D721Med (cell line): ENCODE measurements at places on chromosomes 4 and X.

- DNase-seq = no peak
Measured at GRCh38 chr4:183746305-183747229, 87.5 kb downstream of the TRAPPC11 start.

DNA sequence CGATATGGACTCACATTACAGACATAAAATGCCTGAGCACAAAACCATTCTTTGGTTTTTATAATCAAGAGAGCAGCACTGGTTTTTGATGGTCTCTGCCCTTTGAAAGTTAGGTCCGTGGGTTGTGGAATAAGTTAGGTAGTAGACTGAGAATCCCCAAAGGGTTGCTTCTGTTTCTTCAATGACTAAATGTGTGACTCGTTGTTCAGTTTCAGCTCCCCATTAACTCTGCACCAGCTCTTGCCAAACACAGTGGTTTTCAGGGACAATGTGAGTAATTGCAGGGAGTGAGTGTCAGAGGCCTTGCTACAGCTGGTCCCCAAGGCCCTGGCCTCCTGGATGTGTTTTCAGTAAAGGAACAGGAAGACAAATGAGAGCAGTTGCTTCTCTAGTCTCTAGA lies 24.8 kb downstream of the SMIM20 start:
- no peak for DNase-seq

DNA sequence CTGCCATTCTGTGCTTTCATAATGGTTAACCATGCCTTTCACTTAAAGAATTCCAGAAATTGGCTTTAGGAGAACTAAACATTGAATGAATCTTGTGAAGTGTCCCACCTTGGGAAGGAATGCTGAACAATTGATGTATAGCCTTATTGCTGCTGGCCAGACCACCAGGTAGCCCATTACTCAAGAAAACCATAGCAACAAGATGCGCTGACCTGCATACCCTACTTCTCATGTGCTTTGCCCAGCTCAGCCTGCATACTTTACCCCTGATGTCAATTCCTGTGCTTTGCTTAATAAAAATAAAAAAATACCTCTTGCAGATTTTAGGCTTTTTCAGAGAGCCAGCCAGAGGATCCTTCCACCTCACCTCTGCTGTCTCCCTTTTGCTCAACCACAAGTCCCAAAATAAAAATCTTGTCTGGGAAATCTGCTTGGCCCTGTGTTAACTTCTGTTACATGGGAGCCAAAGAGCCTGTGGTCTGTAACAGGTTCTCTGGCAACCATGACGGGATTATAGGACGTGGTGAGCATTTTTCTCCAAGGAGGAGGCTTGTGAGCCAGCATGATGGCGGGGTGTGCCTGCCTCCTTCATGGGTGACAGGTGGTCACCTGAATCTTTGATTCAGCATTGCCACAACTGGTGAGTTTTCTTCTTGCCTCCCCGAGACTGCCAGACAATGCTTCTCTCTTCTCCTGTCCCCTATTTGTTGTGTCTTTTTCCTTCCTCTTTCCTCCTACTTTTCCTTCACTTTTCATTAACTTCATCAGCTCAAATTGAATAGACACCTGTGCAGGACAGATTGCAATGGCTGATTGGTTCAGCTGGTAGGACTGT lies 106.8 kb downstream of the ARSJ start:
- no peak for DNase-seq

DNA sequence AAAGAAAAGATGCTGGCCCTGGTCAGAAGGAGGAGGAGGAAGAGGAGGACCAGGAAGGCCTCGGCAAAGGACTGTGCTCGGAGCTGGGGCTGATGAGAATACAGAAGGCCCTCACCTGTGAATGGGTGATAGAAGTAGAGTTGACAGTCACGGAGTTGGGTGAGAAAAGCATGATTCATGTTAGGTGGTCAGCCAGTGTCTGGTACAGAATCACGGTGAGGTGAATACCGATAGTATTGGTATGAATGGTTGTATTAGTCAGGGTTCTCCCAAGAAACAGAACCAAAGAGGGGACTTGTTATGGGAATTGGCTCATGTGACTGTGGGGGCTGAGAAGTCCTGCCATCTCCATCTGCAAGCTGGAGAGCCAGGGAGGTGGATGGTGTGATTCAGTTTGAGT lies 32.5 kb upstream of the FAM156A start:
- no peak for DNase-seq

- DNase-seq = no peak
Measured at GRCh38 chr4:146155152-146155724, 20.3 kb upstream of the LSM6 start.

DNA sequence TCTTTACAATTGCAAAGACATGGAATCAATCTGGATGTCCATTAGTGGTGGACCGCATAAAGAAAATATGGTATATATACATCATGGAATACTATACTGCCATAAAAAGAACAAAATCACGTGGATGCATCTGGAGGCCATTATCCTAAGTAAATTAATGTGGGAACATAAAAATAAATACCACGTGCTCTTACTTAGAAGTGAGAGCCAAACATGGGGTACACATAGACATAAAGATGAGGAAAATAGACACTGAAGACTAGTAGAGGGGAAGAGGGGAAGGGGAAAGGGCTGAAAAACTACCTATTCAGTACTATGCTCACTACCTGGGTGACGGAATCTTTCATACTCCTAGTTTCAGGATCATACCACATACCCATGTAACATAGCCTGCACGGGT lies 179.3 kb upstream of the TECRL start:
- no peak for DNase-seq

DNA sequence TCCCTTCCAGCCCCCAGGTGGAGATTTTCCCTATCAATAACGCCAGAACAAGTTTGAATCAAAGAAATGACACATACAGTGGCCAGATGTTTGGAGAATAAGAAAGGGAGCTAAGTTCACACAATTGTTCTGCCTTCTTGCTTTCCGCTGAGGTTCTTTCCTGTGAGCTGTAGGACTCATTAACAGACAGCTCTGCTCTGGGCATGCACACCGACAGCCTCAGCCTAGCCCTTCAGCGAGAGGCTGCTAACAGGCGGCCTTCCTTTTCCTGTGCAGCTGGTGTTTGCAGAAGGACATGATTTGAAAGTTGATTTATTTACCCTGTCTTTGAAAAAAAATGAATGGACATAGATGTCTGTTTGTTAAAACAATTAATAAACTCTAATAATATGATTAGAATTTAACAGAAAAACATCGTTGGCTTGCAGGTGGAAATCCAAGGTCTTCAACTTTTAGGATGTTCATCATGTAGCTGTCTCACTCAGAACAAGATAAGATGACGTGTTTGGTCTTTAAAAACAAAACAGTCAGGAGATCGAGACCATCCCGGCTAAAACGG lies 183.3 kb downstream of the KDR start:
- DNase-seq = no peak

DNA sequence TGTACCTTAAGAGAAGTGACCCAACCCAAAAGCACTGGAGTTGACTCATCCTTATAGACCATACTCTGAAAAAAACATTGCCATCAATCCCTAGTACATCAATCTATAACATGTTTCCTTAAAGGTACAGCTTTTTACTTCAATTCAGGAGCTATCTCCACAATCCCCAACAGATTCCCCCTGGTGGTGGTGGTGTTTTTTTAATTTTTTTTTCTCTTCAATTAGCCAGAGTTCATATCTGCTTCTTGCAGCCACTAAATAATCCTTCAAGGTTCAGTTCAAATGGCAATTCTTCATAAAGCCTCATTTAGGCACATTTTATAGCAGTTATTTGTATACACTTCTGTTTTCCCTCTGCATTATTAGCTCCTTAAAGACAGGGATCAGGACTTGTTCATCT lies 60.7 kb upstream of the KDR start:
- DNase-seq = no peak

DNA sequence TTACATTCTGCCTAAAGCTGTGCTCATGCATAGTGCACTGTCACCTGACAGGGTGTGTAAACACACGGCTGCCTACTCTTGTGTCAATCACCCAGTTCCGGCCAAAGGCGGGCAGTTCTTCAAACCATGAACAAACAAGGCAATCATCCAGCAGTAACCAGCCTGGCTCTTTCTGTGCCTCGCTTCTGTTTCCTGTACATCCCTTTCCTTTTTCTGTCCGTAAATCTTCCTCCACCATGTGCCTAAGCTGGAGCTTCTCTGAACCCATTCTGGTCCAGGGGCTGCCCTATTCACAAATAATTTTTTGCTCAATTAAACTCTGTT lies 60.8 kb upstream of the CBR4 start:
- DNase-seq = no peak

GRCh38 chr4:139509727-139510410 lies 46.1 kb downstream of the SETD7 start:
- DNase-seq = no peak

DNA sequence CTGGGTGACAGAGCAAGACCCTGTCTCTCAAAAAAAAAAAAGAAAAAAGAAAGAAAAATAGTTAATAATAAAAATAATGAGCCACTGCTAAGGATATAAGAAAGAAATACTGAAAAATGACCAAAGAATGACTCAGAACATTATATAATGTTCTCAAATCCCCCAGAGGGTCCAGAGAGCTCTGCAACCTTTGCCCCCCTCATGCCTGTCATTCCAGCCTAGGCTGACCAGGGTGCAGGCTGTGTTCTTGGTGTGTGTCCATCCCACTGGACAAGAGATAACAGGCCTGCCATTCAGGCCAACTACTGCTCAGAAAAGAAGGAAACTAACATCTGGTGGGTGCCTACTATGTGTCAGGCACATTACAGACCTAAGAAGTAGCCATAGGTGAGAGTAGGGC lies 72.7 kb upstream of the EDNRA start:
- no peak for DNase-seq

DNA sequence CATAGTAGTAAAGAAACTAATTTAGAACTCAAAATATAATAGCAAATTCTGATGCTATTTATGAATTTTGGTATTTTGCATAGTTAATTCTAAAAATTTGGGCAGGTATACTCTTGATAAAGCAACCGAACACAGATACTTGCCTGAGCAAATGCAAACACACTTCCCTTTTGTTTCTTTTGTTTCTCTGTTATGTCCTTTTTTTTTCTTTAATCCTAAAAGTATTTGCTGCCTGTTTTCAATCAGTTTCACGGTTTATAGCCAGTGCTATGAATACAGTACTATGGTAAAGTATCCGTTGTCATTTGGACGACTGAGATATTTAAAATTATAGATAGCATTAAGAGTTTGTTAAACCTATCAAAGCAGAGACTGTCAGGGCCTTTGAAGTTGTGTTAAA lies 84.3 kb upstream of the HPRT1 start:
- DNase-seq = no peak

- no peak for DNase-seq
Measured at GRCh38 chr4:1226144-1226481, 22.8 kb downstream of the CTBP1 start.

GRCh38 chr4:69440308-69440707 lies 55.4 kb downstream of the UGT2B4 start:
- DNase-seq = no peak
